ENCODE measurements at places on chromosomes 6 and 20.

GRCh38 chr6:131852200-131852599 lies 44.4 kb downstream of the ENPP1 start:
- DNase-seq, result no peak

GRCh38 chr20:31707994-31708735 lies 14.5 kb downstream of the BCL2L1 start:
- no peak for DNase-seq

GRCh38 chr20:14828459-14828858 lies 491.0 kb upstream of the FLRT3 start:
- no peak for DNase-seq

GRCh38 chr6:163782436-163783003 lies 368.0 kb downstream of the QKI start:
- no peak for DNase-seq

DNA sequence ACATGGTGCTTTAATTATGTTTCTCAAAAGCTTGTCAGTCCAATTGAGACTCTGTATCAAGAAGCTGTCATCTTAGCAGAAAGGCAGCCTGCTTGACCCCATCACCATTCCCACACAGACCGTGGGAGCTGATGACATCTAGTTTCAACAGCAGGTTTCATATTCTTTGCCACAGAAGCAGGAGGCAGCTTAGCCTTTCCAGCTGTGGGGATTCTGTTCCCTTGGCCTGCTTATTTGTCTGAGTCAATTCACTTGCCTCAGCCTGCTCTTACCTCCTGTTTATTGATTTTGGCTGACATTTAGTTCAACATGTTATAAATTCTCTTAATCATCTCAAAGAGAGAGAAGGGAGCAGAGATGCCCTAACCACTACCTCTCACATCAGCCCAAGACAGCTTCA lies 527.7 kb downstream of the ADGRB3 start:
- peak; percentile 0 for DNase-seq

GRCh38 chr6:111844921-111845320 lies 28.3 kb downstream of the FYN start:
- peak; percentile 28 for DNase-seq

GRCh38 chr20:36152261-36152660 lies 2.3 kb upstream of the EPB41L1 start:
- no peak for DNase-seq

GRCh38 chr6:144341831-144342527 lies 56.8 kb downstream of the UTRN start:
- DNase-seq, result no peak

DNA sequence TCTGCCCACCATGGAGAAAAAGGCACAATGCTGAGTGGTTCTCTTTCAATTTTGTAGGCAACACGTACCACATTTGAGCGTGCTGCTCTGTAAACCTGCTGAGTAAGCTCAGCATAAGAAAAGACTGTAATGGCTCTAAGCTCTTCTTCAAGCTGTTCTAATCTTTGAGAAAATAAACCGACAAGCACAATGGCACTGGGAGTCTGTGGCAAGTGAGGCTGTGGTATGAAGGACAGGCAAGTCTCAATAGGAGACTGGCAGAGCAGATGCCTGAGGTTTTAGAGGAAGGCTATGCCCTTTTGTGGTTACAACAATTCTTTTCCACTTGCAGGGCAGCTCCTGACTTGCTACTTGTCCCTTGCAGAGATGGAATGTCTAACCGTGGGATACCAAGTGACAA lies 136.7 kb upstream of the EXOC2 start:
- no peak for DNase-seq

- DNase-seq, result no peak
These were observed 54.2 kb downstream of the ROS1 start for GRCh38 chr6:117371492-117371891.

GRCh38 chr20:278607-279571 lies 11.7 kb downstream of the C20orf96 start:
- DNase-seq, result no peak

- no peak for DNase-seq
These were observed 35.8 kb upstream of the IFNGR1 start for GRCh38 chr6:137254966-137255365.

DNA sequence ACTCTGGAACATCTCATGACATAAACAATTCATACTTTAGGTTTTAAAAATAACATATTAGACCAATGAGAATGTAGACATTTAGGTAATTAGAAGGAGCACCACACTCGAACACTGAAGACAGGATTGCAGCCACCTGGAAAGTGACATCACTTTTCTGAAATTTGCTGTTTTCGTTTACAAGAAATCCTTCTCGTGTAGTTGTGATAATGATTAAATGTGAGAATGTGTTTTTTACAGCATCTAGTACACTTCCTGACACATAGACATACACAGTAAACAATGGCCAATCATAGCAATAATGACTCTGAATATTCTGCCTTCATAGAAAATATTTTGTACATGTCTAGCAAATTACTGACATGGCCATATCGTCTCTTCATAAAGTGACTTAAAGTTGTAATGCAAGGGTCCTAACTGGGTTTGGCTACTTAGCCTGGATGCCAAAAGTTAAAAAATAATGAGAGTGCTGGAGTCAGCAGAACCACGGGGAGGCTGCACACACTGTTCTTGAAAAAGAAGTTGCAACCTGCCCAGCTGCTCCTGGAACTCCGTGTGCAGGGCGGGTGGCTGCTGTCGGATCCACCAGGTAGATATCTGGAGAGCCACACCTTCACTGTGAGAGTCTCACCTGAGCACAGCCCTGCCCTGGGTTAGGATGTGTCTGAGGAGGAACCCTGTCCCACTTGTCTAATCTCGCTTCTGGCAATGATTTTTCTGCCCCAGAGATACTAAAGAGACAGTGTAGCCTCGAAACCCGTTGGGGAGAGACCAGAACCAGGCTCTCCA lies 212.9 kb downstream of the QKI start:
- DNase-seq, result no peak

DNA sequence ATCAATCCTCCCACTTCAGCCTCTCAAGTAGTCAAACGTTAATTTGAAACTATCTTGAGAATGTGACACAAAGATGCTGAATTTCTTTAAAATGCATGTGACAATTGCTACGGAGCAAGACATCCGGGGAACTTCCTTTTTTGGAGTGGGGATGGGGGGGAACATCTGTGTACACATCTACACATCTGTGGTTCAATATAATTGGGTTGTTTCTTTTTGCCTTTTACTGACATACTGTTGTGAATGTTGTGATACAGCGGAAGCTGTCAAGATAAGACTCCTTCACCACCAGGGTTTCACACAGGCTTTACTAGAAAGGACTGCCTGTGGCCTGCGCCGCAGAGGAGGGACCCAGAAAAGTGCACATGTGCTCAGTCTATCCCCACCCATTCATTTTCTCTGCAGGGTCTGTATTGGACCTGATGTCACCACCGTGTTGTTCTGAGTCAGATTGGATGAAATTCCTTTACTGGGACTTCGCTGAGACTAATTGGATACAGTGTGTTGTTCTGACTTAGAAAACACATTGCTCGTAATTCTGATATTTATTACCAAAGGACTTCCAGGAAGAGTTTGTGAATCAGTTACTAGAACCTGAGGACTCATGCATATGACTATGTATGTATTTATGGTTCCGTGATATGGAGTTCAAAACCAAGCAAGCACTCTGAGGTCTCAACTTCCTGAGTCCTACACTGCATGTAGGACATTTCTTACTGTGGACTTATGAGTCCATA lies 98.7 kb upstream of the SGK1 start:
- DNase-seq, result peak; percentile 61

DNA sequence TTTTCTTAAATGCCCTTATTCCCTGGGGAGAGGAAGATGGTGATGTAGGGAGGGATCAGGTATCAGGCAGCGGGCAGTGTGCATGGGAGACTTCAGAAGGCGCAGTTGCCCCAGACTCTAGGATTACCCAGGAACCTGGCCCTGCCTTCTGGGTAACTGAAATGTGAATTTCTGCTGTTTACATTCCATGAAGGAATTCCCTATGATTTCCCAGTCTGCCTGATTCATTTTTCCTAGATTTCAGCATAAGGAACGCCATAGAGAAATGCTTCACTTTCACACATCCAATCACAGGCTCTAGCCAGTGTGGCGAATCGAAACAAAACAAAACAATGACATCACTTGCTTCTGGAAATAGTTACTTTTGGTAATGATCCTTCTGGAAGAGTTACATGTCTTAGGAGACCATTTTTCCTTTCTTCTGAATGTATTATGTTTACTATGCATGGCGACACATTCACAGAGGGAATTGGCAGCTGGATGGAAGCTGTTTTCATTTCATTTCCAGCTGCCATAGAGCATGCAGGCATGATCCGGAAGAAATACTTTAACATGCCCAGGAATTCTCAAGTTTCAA lies 33.3 kb downstream of the LRP11 start:
- peak; percentile 78 for DNase-seq

GRCh38 chr20:59663513-59664060 lies 59.2 kb downstream of the PHACTR3 start:
- no peak for DNase-seq

- DNase-seq, result no peak
These were observed 135.3 kb downstream of the HFE start for GRCh38 chr6:26222571-26222970.

DNA sequence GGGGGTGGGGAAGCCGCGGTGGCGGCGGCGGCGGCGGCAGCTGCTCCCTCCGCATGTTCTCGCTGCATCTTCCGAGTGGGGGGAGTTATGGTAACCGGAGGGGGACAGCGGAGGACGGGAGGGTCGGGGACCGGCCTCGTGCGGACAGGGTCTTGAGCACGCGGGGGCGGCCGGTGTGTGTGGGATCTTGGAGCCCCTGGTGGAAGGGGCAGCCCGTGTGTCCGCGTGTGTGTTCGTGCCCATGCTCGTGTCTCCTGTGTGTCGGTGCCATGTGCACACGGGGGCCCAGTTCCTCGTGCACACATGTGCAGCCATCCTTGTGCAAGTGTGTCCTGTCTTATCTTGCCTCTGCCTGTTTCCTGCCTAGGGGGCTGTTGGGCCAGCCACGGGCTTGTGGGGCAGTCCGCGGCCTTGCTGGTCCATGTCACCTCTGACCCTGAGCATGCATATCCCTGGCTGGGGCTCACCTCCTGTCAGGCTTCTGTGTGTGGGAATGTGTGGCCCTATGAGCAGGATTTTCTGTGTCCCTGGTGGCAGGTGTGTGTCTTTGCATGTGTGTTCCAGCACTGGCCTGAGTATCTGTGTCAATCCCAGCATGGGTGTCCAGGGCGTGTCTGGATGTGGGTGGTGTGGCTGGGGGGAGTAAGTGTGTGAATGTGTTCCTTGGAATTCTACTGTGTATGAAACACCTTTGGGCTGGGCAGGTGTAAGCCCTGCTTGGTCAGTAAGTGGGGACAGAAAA lies 8.5 kb downstream of the SYNGAP1 start:
- no peak for DNase-seq

DNA sequence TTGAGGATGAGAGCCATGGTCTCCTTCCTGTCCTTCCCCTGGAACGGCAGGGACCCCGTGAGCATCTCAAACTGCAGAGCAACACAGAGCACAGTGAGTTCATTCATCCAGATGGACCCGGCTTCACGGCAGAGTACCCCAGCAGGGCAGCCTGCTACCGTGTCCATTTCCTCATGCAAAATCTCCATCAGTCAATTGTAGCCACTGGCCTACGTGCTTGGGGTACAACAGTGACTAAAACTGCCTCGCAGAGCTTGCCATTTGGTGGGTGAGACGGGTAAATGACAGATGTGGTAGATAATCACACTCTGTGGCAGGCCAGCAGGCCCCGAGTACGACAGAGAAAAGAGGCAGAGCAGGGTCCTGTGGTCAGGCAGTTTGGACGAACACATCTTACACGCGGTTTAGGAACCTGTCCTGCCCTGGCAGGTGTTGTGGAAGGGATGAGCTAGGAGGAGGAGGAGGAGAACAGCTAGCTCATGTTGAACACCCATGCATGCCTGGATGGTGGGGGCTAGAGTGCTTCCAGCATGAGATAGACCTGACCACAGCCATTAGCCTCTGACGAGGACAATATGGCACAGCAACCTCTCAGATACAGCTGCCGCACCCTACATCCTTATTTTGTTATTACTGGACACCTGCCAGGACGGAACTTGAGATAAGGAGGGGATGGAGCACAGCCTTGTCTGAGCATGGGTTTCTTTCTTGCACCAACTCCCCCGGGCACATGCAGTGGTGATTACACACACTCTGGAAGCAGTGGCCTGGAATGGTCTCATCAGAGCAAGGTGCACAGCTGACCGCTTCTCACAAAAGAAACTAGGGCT lies 95.6 kb downstream of the RAMACL start:
- peak; percentile 40 for DNase-seq

- no peak for DNase-seq
These were observed 19.3 kb upstream of the PDE7B start for GRCh38 chr6:135832166-135832565.

DNA sequence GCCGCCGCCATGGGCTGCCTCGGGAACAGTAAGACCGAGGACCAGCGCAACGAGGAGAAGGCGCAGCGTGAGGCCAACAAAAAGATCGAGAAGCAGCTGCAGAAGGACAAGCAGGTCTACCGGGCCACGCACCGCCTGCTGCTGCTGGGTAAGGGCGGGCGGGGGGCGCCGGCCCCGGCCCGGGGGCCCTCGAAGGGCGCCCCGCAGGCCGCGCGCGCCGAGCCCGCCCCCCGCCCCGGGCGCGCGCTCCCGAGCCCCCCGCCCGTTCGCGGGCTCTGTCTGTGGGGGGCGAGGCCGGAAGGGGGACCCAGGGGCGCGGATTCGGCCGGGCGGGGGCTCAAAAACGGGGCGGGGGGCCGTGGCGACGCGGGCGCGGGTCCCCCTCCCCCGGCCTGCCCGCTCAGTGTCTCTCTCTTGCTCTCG lies 39.2 kb downstream of the GNAS start:
- DNase-seq, result peak; percentile 50
